BE2C (cell line): ENCODE measurements at places on chromosomes 3 and 15.

- DNase-seq, result no peak
These were observed 287.6 kb downstream of the EPHB1 start for GRCh38 chr3:135082706-135083105.

GRCh38 chr3:149449799-149450198 is 24.7 kb upstream of the TM4SF4 start:
- DNase-seq, result no peak

GRCh38 chr3:178059119-178059518 is 477.1 kb upstream of the KCNMB2 start:
- no peak for DNase-seq

DNA sequence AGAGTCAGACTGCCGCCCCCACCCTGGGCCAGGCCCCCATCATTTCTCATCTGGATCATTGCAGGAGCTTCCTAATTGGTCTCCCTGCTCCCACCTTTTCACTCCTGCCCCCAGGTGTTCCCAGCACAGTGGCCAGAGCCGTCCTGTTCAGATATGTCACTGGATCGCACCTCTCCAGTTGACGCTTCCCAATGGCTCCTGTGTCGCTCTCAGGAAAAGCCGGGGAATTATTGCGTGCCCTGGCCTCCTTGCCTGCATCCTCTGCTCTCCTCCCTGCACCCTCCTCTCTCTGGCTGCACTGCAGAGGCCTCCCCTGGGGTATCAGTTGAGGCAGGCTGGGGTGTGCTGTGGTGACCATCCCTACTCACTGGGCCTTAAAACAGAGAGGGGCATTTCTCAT is 25.5 kb upstream of the CYP11A1 start:
- DNase-seq, result no peak

DNA sequence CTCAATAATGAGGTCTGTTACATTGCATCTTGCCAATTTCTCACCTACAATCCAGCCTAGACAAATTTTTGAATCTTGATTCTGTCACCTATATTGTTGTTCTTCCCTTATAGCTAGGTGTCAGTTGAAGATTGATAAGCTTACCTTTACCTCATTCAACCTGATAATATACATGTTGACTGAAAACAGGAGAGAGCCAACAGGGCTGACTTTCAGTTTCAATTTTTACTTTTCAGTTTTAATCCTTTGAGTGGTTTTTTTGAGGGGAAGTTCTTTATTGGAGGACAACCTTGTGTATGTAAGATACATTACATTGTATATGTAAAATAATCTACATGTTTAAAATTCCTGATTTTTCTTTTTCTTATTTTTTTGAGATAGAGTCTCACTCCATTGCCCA is 5.8 kb downstream of the ATP13A5 start:
- no peak for DNase-seq

DNA sequence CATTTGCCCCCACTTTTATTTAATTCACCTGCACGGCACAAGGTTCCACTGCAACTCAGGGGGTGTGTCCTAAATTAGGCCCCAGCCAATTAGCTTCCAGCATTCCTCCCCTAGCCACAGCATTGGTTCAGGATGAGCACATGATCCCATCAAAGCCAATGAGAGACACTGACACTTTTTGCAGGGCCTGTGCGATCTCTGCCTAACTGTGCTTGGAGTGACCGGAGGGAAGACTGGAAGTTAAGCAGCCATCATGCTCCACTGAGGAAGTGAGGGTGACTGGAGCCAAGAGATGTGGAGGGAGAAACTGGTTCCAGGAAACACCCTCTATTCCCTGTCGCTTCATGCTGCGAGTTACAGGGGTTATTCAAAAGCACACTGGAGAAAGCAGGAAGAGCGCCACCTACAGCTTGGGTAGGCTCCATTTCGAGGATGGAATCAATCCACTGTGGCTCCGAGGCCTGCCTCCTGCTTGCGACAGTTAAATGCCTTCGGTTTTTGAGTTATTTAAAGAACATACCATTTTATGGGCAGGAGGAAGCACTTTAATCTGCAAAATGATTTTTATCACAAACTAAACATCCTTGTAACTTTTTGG is 122.2 kb upstream of the WNT5A start:
- DNase-seq, result no peak

DNA sequence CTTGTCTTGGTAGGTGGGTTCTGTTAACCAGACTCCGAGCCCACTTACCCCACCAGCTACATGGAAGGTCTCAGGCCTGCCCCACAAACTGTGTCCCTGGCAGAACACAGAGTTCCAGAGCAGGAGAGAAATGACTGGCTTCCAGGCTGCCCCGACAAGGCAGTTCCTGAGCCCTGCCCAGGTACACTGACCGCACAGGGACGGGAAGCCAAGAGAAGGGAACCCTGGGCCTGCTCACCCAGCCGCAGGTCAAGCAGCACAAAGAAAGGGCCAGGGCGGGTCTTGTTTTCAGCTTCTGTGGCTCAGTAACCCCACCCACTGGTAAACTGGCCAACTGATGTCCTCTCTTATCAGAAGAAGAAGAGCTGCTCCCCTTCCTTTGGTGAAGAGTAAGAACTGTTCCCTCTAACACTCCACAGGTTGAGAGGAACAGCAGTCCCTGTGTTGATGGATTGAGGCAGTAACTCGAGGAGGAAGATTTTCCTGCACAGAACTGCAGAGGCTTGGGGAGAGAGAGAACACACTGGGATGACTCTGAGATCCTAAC is 68.4 kb downstream of the CRTC3 start:
- DNase-seq, result no peak

DNA sequence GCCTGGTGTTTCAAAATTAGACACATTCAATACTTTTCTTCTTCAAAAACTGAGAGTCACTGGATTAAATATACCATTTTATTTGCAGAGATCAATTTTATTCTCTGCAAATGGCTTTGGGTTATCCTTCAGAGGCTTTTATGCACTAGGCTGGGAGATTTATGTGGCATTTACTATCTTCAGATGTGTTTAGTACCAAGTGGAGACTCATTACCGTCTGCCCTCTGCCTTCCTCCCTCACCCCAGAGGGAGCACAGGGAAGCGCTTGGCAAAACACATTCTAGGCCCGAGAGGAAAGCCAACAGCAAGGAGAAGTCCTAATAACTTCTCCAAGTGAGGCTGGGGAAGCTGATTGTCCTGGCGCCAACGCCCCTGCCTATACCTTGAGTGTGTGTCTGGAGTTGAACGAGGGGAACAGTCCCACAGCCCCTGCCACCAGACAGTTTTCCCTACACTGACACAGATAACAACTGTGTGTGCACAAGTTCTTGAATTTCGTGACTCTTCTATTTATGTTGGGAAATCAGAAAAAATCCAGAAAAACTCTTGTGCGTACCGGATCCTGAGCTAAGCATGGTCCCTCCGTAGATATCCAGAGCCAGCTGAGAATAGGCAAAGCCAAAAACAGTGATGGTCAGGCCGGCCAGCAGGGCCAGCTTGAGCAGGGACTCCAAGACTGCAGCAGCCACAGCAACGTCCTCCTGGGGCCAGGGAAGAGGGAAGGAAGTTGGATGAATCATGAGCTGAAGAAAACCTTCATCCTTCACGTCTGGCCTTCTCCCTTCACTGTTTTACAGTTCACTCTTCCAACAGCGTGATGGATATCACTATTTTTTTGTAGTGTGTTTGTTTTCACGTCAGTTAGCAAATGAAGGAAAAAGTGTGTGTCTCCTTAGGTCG is 26.6 kb downstream of the RFT1 start:
- no peak for DNase-seq

GRCh38 chr3:172154768-172155664 is 115.6 kb downstream of the FNDC3B start:
- DNase-seq, result no peak

GRCh38 chr3:65871305-65872141 is 167.2 kb downstream of the MAGI1 start:
- DNase-seq, result peak; percentile 73

DNA sequence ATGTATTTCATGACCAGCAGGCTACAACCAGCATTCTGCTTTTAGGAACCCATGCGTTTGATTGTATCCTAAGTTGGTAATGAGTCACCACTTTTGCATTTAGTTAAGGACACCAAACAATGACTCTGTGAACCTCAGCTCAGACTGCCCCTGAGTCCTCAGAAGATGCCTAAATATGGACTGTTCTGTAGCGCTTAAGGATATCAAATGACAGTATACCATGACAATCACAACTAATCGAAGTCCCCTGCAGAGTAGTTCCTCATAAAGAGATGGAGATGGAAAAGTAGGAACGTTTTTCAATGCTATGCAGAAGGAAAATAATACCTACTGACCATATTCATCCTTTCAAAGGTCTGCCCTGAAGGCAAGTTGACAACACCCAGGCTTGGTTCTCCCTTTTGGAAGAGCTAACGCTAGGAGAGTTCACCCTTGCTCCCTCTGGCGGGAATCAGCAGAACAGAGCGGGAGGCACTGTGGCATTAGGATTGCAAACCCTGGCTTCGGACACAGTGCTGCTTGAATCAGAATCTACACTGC is 508.6 kb downstream of the FHIT start:
- DNase-seq, result no peak

GRCh38 chr3:58531956-58532355 is 5.0 kb downstream of the ACOX2 start:
- DNase-seq, result no peak

GRCh38 chr3:182618981-182619591 is 174.2 kb upstream of the ATP11B start:
- no peak for DNase-seq

- no peak for DNase-seq
These were observed 48.6 kb downstream of the SHOX2 start for GRCh38 chr3:158057666-158058065.

DNA sequence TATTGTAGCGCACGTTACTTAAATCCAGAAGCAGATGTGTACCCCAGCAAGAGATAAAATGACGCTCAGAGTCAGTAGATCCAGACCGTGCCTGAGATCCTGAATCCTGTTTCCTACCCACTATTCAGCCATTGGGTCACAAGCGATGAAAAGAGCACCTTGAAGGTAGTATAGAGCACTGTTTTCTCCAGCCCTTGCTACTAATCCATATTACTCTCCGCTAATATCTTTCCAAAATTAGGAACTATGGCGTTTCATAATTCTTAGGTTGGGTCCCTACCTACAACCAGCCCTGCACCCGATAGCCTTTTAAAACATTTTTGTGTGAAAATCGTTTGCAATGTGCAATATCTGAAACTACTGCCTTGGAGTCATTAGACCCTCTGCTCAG is 596 bp downstream of the BTD start:
- DNase-seq, result no peak

DNA sequence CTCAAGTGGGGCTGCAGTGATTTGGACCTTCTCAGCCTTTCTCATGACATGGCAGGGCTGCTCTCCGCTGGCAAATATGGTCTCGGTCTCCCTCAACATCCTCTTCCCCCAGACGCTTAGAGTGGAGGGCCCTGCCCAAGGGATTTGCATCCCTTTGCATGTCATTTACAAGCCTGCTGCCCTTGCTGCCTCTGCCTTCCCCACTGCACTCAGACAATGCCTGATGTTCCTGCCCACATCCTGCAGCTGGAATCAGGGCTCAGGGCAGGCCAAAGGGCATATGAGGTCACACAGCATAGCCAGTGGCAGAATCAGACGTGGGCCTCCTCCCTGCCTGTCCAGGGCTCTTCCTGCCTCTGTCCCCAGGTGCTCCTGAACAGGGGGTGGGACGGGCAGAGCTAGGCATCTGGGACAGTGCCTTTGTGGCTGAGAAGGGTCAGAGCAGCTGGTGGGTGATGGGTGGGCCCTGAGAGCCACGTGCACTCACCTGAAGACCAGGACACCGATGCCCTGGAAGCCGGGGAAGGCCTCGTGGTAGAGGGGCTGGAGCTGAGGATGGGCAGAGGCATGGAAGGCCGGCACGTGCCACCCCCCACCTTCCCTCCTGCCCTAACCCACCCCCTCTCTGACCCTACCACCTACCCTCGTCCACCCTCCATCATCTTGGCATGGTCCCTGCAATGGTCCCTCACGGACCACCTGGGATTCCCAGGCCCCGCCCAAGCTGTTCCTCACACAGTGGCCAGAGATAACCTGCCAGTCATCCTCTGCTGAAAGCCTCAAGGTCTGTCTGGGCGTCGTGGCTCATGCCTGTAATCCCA is 27.4 kb upstream of the GOLGA6C start:
- DNase-seq, result no peak

DNA sequence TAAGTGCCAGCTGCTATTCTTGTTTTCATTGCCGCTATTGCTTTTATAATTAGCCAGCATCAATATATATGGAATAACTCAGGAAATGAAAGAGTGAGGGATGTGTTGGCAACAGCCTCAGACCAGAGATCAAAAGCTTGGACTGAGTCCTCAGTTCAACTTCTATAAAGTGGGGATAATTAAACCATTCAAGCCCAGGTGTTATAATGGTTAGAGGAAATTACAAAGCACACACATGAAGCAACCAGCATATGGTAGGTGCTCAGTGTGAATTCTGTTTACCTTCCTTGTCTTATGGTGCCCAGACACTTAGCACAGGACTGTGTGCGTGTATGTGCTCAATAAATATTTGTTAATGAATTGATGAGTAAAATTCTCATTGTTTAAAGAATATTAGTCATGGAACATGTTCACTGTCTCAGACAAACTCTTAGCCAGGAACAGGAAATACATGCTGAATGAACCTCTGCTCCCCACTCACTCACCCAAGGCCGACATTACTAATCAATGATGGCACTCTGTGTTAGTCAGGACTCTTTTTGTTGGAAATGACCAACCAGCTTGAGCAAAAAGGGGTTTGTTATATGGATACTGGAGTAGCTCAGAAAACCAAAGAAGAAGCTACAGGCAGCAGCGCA is 16.7 kb upstream of the CCDC174 start:
- DNase-seq, result no peak

DNA sequence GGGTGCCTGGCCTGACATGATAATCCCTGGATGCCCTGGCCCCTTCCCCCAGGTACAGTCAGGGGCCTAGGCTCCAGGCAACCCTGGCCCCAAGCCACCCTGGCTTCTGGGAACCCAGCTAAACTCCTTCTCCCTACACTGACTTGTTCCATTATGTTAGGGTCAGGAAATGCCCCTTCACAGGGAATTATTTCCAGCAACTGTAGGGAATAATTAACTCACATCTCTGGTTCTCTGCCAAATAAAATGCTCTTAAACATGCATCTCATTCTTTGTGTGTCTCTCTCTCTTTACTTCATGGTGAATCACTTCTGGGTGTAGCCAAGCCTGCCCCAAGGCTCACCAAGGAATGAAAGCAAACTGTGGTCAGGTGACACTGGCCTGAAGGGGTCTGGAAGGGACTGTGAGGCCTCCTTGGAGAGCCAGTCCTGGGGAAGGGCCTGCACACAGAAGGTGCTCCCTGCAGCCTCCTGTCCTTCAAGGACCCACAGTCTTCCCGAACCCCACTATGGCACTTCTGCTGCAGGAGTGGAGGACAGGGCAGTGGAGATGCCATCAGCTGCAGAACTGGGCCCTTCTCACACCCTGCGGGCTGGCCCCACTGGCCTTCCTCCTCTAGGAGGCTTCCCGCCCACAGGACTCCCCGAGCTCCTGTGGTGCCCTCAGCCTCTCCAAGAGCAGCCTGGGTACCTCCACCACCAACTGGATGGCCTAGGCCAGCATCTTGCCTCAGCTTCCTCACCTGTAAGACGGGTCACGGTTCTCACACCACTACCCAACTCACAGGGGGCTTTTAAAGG is 17.6 kb downstream of the TKT start:
- no peak for DNase-seq
